ENCODE measurements at places on chromosomes 7 and 10.

GRCh38 chr10:133161486-133162109, 1.6 kb downstream of the KNDC1 start:
- DNase-seq: no peak

DNA sequence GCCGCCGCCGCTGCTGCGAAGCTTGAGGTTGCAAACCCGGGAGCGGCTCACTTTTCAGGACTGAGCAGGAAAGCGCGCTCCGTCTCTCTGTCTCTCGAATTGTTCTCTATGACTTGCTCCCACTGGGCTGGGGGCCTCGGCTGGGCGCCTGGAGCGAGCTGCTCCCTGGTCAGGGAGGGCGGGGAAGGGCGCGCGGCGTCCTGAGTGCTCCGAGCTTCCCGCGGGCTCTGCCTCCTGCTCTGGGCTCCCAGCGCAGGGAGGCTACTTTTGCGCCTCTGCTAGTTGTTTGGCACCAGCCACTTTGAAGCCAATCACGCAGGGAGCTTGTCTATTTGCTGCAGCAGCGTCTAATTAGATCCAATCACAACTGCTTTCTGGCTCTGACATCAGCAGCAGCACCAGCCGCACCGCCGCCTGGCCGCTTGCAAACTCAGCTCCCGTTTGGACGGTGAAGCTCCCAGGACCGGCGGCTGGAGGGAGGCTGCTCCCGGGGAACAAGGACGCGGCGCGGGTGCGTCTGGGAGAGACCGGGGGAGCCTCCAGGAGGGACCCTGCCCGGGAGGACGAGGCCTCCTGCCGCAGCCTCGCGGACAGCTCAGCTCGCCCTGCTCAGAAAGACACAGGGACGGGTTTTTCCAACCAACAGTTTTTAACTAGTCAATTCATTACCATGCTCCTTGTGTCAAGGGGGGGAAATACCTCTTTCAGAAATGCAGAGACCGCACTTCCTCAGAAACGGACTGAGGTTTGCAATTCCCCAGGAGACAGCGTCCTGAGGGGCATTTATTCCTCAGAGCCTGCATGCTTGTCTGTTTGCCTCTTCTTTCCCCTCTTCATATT, at the start of gene ADARB2:
ADARB2 (minus strand) TSS at position 304 of the 840 bp plus-strand sequence.
- DNase-seq: no peak

- DNase-seq: no peak
Measured at GRCh38 chr7:2544541-2545188, 10.7 kb downstream of the BRAT1 start.

- DNase-seq: no peak
Measured at GRCh38 chr10:100744987-100745881, at the start of gene PAX2. PAX2 (plus strand) TSS chr10:100745582; CDS start chr10:100746261, 679 bp downstream.

GRCh38 chr7:13742811-13743210, 246.7 kb downstream of the ETV1 start:
- DNase-seq: no peak

- no peak for DNase-seq
Measured at GRCh38 chr7:93715234-93715633, 140.7 kb upstream of the CALCR start.

DNA sequence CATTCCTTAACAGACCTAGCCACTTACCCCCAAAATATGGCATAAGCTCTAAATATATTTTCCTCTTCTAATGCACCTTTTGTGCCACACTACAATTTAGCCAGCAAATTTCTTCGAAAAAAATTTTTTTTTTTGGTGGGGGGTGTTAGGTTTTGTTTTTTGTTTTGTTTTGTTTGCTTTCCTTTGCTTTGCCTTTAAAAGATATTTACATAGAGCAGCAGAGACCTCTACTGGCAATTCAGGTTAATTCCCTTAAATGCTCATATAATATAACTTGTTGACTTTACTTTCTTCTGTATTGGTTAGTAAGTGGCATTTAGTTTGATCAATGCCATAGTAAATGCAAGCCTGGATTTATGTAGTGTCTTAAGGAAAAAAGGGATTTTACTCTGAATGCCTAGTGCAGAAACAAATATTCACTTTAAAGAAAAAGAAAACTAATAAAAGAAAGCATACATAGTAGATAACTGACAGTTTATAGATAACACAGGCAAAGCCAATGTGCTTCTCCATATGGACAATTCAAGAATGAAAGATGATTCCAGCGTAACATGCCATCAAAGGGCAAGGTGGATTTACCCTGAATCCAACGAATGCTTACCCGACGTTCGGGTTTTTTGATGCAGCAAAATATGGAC, 1250.6 kb downstream of the GATA3 start:
- DNase-seq: no peak

- no peak for DNase-seq
Measured at GRCh38 chr10:91643700-91644099, 10.8 kb upstream of the PPP1R3C start.

DNA sequence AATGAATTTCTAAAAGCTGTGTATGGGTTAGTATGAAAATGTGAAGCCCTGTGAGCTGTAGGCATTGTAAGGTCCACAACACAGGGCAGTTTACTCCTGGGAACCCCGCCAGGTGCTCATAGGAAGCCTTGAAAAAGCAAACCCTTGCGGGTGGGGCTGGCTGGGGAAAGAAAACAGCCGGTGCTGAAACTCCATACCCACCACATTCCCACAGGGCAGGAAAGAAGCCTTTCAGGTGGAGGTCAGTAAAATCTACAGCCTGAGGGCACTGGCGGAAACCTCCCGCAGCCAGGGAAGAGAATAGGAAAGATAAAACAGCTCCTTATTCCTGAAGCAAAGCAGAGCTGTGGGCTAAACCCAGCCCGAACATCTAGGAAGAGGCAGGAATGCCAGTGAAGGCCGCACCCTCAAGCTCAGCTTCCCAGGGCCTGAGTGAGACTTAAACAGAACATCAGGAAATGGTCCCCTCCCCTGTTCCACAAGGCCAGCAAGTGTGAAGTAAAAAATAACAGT, 34.7 kb downstream of the PODXL start:
- DNase-seq: no peak

- DNase-seq: no peak
Measured at GRCh38 chr7:31333291-31333690, 7.2 kb downstream of the NEUROD6 start.

DNA sequence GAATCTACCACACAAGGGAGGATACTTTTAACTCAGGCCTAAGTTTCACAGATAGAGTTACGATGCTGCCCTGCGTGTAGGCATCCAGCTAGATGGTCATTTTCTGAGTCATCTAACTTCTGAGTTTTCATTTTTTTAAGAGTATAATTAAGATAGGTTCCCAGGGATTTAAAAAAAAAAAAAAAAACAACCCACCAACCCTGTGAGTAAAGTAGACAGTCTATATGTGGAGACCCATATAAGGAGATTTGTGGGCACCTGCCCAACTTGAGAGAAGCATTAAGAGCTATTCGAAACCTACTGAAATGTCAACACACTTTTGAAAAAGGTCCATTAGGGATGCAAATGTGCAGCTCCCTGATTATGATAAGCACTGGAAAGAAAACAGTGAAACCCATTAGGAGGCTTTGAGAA, 257.3 kb downstream of the TRIL start:
- no peak for DNase-seq

GRCh38 chr7:30965883-30966282, 2.1 kb downstream of the GHRHR start:
- no peak for DNase-seq

DNA sequence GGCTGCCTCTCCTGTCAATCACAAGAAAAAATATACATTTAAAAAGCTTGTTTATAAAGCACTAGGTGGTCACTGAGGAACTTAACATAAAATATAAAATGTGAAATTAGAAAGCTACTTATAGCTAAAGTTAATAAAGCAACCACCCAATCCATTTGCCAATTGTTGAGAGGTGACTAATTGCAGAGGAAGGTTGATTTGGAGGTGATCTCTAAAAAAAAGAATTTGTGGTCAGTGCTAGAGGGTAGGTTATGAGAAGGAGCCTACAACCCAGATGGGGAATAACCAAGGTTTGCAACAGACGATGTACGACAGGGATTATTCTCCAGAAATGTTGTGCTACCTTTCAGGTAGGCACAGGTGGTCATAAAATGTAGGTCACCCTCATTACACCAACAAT, 444.2 kb upstream of the C7orf33 start:
- DNase-seq: no peak

GRCh38 chr7:140231771-140232491, 55.1 kb upstream of the KDM7A start:
- no peak for DNase-seq

- no peak for DNase-seq
Measured at GRCh38 chr10:51617576-51618235, 81.7 kb downstream of the CSTF2T start.

DNA sequence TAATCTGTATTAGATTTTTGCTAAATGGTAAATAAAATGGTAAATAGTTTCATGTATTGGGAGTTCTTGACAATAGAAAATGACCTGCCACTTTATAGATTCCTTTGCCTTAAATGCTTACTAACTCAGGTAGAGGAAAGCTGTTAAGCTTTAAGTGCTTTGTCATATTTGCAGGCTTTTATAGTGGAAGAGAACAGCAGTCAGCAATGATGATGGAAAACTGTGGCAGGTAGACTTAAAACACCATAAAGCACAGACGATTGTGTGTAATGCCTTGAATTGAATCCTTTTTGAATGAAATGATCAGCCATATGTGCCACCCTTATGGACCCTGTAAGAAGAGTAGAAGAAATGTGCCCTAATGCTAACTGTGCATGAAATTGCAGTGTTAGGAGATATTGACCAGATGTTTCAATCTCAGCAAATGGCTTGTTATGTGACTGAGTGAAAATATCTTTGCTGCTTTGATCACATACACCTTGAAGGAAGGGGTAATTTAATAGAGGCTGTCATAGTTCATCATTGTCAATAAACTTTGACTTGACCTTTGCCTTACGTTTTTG, 230.4 kb downstream of the ADK start:
- no peak for DNase-seq

DNA sequence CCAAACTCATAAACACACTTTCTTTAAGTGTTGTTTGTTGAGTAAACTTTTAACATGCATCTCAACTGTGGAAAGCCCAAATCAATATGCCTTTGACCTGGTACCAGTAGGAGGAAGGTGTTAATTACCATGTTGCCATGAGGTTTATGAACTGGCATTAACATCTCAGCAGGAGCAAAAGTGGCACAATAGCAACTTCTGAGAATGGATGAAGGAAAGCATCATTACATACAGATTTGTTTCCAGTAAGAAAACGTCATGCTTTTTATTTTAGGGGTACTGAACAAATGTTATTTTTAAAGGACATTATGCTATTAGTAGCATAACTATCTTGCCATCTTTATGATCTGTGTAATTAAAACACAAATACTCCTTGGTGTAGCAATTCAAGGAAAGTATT, 51.1 kb downstream of the ARMC3 start:
- DNase-seq: no peak

GRCh38 chr7:101166648-101166908, 1.2 kb upstream of the VGF start:
- DNase-seq: no peak

DNA sequence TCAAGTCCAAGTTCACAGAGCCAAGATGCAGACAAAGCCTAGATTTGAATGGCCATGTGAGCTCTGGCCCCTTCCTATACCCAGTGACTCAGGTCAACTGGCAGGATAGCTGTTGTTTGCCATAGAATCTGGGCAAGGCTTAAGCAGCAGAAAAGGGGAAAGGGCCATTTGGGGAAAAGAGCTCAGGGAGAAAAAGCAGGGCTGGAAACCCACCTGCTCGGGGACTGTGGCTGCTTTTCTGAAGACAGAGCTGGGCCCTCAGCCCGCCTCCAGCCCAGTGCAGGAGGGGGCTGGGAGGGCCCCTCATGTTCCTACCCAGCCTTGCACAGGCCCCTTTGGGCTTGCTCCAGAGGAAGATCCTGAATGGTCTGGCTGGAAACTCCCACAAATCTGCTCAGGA, 32.6 kb upstream of the HABP2 start:
- no peak for DNase-seq

DNA sequence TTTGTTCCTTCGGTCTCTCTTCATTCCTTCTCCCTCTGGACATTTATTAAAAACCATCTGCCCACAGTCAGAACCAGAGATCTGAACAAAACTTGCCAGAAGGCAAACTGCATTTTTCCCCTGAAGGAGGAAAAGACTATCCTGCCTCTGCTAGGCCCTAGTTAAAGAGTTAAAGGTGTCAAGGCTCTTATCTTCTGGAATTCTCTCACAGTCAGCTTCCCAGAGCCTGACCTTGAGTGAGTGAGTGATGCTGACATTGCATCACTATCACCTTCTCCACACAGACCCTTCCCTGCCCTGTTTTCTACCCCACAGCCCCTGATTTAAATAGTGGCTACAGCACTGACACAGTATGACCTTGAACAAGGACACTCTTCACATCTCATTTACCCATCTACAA, 16.4 kb downstream of the FRMPD2 start:
- DNase-seq: no peak

- DNase-seq: no peak
Measured at GRCh38 chr10:49008091-49008490, 68.5 kb upstream of the LRRC18 start.

- no peak for DNase-seq
Measured at GRCh38 chr7:81415181-81415580, 354.7 kb downstream of the HGF start.

GRCh38 chr7:114419441-114420272, 5.0 kb downstream of the FOXP2 start:
- no peak for DNase-seq

- DNase-seq: no peak
Measured at GRCh38 chr10:99364125-99364524, 35.0 kb downstream of the CNNM1 start.

GRCh38 chr10:79186486-79187120, 117.8 kb downstream of the ZMIZ1 start:
- DNase-seq: no peak

DNA sequence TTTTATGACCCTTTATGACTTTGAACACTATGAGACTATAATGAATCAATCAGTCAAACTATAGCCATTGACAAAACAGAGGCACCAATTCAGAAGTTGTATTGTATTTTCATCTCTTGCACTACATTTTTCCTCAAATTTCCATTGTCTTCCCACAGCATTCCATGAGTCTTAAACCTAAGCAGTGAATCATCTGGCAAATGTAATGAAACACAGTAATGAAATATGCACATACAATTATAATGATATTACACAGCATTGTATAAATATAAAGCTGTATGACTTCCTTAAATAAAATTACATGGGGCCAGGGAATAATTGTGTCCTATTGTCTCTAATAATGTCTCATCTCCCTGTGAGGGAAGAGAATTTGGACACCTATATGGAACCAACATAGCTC, 45.0 kb downstream of the VWDE start:
- no peak for DNase-seq

DNA sequence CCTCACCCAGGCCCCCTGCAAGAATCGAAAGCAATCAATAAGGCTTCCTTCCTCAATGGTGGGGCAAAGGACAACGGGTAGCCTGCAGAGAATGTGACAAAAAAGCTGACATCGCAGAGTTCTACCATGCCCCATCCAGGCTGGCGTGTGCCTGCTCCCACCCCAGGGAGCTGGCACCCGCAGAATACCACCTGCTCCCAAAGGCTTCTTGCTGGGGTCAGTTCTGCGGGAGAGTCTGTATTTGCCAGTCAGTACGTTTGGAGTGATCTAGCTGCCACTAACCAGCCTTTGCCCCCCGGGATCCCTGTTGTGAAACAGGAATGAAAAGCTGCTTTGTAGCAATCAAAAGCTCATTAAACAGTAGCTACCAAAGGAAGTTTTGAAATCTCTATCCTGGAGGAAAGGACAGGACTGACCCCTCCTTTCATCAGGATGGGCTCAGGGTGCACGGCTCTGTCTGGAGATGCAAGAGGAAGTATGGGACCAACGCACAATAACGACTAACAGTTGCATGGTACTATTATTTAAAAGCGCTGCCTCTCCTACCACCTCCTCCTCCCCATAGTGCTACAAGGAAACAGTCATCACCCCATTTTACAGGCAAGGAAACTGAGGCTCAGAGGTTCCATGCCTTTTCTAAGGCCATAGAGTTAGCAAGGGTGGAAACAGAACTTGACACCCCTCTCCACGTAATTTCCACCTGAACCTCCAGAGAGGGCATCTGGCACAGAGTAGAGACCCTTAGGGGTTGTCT, 67.0 kb downstream of the FGFR2 start:
- DNase-seq: no peak

Measured in stimulated activated CD8-positive, alpha-beta memory T cell treated with anti-CD3 and anti-CD28 coated beads, Interleukin-12 subunit alpha, Interleukin-12 subunit beta, amount 100 ng/mL, for 1 hour (primary cell).